ENCODE measurements at places on chromosomes 6 and 20.

DNA sequence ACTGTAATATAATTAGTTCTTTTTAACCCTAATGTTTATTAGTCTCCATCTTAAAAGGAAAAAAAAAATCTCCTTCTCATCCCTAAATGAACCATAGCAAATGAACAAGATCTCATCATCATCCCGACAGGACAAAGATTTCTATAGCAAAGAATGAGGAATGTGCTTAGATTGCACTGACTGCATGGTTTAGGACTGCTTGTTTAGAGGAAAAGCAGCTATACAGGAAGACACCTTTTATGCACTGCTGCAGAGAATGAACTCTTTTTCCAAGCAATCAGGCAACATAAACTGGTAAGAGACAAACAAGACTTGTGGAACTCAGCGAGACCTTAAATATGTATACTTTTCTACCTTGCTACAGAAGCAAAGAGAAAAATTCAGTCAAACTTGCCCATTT is 26.8 kb downstream of the CSNK2A1 start:
- no peak overlapping the region for H3K4me3 ChIP-seq
- H3K4me1 ChIP-seq = peaks cover 20% of the 10 kb centered on the region
- no peak for ATAC-seq
- no peaks in the 10 kb centered on the region for H3K27me3 ChIP-seq
- H3K36me3 ChIP-seq = peaks cover 77% of the 10 kb centered on the region

- H3K27ac ChIP-seq = no peak overlapping the region
- H3K27me3 ChIP-seq = peaks cover 20% of the 10 kb centered on the region
- H3K4me3 ChIP-seq = no peak overlapping the region
- no peaks in the 10 kb centered on the region for H3K36me3 ChIP-seq
- ATAC-seq = no peak
- no peaks in the 10 kb centered on the region for H3K4me1 ChIP-seq
Measured at GRCh38 chr20:38253571-38253970, 7.0 kb downstream of the KIAA1755 start.

DNA sequence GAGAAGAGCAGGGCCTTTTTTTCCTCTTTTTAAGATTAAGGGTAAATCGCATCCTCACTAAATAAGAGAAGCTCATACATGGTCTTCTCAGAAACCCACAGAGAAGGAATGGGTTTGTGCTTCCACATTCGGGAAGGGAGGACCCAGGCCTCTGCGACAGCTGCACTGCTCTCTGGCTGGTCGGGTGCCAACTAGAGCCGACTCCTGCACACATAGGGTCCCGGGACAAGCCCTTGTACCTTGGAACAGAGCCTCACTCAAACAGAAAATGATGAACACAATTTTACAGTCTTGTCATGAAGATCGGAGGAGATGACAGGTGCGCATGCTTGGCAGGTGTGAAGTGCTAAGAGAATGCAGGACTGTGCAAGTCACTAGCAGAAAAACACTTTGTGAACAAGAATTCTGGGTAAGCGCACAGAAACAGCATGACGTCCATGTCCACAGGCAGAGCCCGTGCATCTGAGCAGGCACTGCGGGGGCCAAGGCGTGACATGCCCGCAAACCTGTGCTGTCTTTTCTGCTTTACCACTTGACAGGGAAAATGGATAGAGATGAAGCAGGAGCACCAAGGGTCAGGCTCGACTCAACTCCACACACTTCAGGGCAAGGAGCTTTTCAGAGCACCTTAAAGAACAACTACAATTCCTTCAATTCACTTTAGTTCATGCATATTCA is 101.0 kb upstream of the MPC1 start:
- no peak for ATAC-seq
- H3K36me3 ChIP-seq = no peaks in the 10 kb centered on the region
- H3K27ac ChIP-seq = no peak overlapping the region
- H3K4me1 ChIP-seq = peaks cover 13% of the 10 kb centered on the region
- H3K4me3 ChIP-seq = no peak overlapping the region

DNA sequence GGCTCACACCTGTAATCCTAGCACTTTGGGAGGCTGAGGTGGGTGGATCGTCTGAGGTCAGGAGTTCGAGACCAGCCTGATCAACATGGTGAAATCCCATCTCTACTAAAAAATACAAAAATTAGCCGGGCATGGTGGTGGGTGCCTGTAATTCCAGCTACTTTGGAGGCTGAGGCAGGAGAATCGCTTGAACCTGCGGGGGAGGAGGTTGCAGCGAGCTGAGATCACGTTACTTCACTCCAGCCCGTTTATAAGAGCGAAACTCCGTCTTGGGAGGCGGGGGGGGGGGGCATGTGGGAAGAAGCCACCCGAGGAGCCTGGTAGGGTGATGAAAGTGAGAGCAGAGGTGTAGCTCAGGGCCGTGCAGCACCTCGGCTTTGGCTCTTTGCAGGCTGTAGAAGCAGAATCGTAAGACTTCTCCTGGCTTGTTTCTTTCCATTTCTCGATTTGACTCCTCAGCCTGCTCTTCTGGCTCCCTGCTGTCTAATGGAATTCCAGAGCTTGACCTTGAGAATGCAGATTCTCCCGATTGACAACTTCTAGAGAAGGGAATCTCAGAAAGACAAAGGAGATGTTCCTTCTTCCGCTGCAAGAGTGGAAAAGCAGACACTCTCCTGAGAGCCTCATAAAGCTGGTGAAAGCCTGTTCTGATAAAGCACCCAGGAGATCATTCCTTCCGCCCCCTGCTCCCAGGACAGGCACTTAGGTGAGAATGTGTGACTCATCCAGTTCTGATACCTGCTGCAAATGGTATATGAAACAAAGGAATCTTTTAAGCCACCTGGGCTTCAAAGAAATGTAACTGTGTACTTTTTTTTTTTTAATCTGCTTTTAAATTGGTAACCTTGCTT is 26.0 kb upstream of the PPP1R16B start:
- H3K4me1 ChIP-seq = peaks cover 6% of the 10 kb centered on the region
- H3K27me3 ChIP-seq = no peaks in the 10 kb centered on the region
- H3K36me3 ChIP-seq = peaks cover 17% of the 10 kb centered on the region
- peak; percentile 58 for ATAC-seq
- H3K27ac ChIP-seq = no peak overlapping the region

- no peak overlapping the region for H3K27ac ChIP-seq
- no peaks in the 10 kb centered on the region for H3K4me1 ChIP-seq
- no peaks in the 10 kb centered on the region for H3K36me3 ChIP-seq
- H3K4me3 ChIP-seq = peak overlapping the region; percentile 29
- peaks cover 37% of the 10 kb centered on the region for H3K27me3 ChIP-seq
- ATAC-seq = peak; percentile 29
Measured at GRCh38 chr6:5084360-5084780, 771 bp upstream of the PPP1R3G start.

GRCh38 chr6:125888989-125889656 is 67.4 kb upstream of the HINT3 start:
- H3K36me3 ChIP-seq = peaks cover 85% of the 10 kb centered on the region
- peaks cover 5% of the 10 kb centered on the region for H3K4me1 ChIP-seq
- no peaks in the 10 kb centered on the region for H3K27me3 ChIP-seq
- no peak overlapping the region for H3K4me3 ChIP-seq

GRCh38 chr6:27772261-27773001 is 139.8 kb downstream of the OR2B2 start:
- H3K27me3 ChIP-seq = peaks cover 5% of the 10 kb centered on the region
- H3K4me1 ChIP-seq = no peaks in the 10 kb centered on the region
- peaks cover 2% of the 10 kb centered on the region for H3K36me3 ChIP-seq
- peak overlapping the region; percentile 14 for H3K27ac ChIP-seq
- peak overlapping the region; percentile 51 for H3K4me3 ChIP-seq
- ATAC-seq = peak; percentile 98

- H3K27me3 ChIP-seq = peaks cover 6% of the 10 kb centered on the region
- H3K4me1 ChIP-seq = peaks cover 7% of the 10 kb centered on the region
- ATAC-seq = no peak
- H3K27ac ChIP-seq = no peak overlapping the region
- H3K4me3 ChIP-seq = no peak overlapping the region
- H3K36me3 ChIP-seq = no peaks in the 10 kb centered on the region
Measured at GRCh38 chr6:31116661-31117385, 2.2 kb downstream of the PSORS1C1 start.

- peak; percentile 84 for ATAC-seq
- no peaks in the 10 kb centered on the region for H3K36me3 ChIP-seq
- H3K27ac ChIP-seq = peak overlapping the region; percentile 10
- H3K4me3 ChIP-seq = no peak overlapping the region
Measured at GRCh38 chr6:137283940-137284810, 65.0 kb upstream of the IFNGR1 start.

- no peak overlapping the region for H3K27ac ChIP-seq
- H3K36me3 ChIP-seq = peaks cover 5% of the 10 kb centered on the region
- H3K4me1 ChIP-seq = no peaks in the 10 kb centered on the region
- peak overlapping the region; percentile 38 for H3K4me3 ChIP-seq
- peaks cover 53% of the 10 kb centered on the region for H3K27me3 ChIP-seq
Measured at GRCh38 chr6:84763886-84764331, 489 bp downstream of the TBX18 start.

GRCh38 chr20:36644706-36645095 is 1.3 kb downstream of the SLA2 start:
- no peaks in the 10 kb centered on the region for H3K27me3 ChIP-seq
- peaks cover 56% of the 10 kb centered on the region for H3K36me3 ChIP-seq
- peak overlapping the region; percentile 98 for H3K27ac ChIP-seq
- peaks cover 15% of the 10 kb centered on the region for H3K4me1 ChIP-seq
- peak; percentile 66 for ATAC-seq

- peaks cover 16% of the 10 kb centered on the region for H3K4me1 ChIP-seq
- ATAC-seq = peak; percentile 94
- no peak overlapping the region for H3K4me3 ChIP-seq
- H3K36me3 ChIP-seq = no peaks in the 10 kb centered on the region
- H3K27ac ChIP-seq = no peak overlapping the region
Measured at GRCh38 chr20:3101737-3102574, 17.4 kb upstream of the AVP start.

GRCh38 chr6:130417951-130418350 is 52.1 kb downstream of the TMEM200A start:
- H3K27me3 ChIP-seq = no peaks in the 10 kb centered on the region
- H3K4me3 ChIP-seq = no peak overlapping the region
- no peak overlapping the region for H3K27ac ChIP-seq
- no peak for ATAC-seq

DNA sequence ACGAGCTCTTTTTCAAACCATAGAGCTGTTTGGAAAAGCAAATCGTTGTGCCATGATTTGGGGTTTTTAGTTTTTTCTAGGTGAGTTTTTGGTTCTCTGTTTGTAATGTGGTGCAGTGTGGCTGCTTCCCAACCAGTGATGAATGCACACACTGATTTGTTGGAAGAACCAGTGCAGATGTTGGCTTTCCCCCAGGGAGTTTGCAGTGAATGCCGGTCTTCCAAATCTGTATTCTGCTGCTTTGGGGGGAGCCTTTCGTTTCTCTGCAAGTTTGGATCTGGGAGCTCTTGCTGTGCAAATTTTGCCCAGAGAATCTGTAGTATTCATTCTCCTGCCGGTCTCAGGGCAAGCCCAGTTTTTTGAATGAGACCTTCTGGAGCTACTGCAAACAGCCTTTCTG is 14.5 kb downstream of the HECA start:
- H3K27me3 ChIP-seq = no peaks in the 10 kb centered on the region
- ATAC-seq = no peak
- peaks cover 79% of the 10 kb centered on the region for H3K4me1 ChIP-seq
- H3K27ac ChIP-seq = peak overlapping the region; percentile 97
- H3K36me3 ChIP-seq = peaks cover 83% of the 10 kb centered on the region

GRCh38 chr6:78844899-78845298 is 22.5 kb upstream of the IRAK1BP1 start:
- no peaks in the 10 kb centered on the region for H3K27me3 ChIP-seq
- no peak overlapping the region for H3K27ac ChIP-seq
- no peaks in the 10 kb centered on the region for H3K36me3 ChIP-seq
- no peaks in the 10 kb centered on the region for H3K4me1 ChIP-seq
- no peak overlapping the region for H3K4me3 ChIP-seq
- ATAC-seq = no peak

DNA sequence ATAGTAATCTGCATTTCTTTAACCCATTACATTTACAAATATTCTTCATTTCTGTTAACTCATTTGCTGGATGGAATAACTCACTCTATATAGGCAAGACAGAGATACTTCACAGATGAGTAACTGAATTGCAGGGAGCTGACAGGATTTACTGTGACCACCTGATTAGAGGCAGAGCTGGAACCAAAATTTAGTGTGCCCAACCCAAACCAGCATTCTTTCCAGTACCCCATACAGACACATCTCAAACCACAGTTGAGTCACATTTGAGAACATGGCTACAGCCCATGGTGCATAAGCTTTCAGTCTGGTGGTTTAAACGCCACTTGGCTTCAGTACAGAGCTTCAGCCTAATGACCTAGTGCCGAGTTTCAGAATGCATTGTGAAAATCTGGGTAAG is 138.4 kb upstream of the TENT5A start:
- no peak overlapping the region for H3K4me3 ChIP-seq
- no peak overlapping the region for H3K27ac ChIP-seq
- H3K36me3 ChIP-seq = no peaks in the 10 kb centered on the region
- no peaks in the 10 kb centered on the region for H3K4me1 ChIP-seq
- H3K27me3 ChIP-seq = peaks cover 3% of the 10 kb centered on the region

GRCh38 chr6:108707328-108707976 is 140.8 kb upstream of the ARMC2 start:
- no peaks in the 10 kb centered on the region for H3K4me1 ChIP-seq
- H3K36me3 ChIP-seq = no peaks in the 10 kb centered on the region
- H3K27me3 ChIP-seq = no peaks in the 10 kb centered on the region
- no peak overlapping the region for H3K4me3 ChIP-seq

DNA sequence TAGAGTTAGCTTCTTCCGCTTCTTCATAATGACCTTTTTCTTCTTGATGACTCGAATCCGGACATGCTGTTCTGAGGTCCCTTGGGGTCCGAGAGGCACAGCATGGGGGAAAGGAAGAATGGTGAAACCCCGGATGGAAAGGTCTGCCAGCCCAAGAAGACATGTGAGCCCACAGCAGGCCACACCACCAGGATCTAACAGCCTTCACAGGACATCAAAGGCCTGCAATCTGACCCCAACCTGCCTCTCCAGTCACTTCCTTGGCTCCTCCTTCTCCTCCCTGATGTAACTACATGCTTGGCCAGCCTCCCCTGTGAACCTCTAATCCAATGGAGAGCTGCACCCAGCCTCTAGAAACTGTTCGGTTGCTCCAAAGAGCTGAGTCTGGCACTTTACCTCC is 1.6 kb downstream of the CPXM1 start:
- peaks cover 21% of the 10 kb centered on the region for H3K4me1 ChIP-seq
- ATAC-seq = no peak
- H3K27me3 ChIP-seq = peaks cover 46% of the 10 kb centered on the region
- no peaks in the 10 kb centered on the region for H3K36me3 ChIP-seq

DNA sequence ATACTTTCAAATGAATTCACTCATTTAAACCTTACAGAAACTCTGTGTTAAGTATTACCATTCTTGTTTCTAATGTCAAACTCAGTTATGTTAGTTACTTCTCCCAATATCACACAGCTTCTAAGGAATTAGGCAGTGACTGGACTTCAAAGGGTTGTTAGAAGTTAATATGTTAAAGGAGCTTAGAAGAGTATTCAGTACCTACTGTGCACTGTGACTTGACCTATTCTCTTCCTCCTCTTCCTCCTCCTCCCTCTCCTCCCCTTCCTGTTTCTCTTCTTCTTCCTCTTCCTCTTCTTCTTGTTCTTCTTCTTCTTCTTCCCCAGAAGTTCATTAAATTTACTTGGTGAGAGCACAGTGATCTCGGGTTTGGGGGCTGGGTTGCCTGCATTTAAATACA is 325.6 kb upstream of the SLC35B3 start:
- no peak overlapping the region for H3K27ac ChIP-seq
- H3K4me1 ChIP-seq = no peaks in the 10 kb centered on the region
- no peak overlapping the region for H3K4me3 ChIP-seq

- H3K36me3 ChIP-seq = no peaks in the 10 kb centered on the region
- H3K27ac ChIP-seq = peak overlapping the region; percentile 90
- peak overlapping the region; percentile 58 for H3K4me3 ChIP-seq
- ATAC-seq = peak; percentile 90
- H3K27me3 ChIP-seq = peaks cover 34% of the 10 kb centered on the region
Measured at GRCh38 chr20:50980071-50980681, 21.6 kb downstream of the MOCS3 start.

- H3K36me3 ChIP-seq = no peaks in the 10 kb centered on the region
- no peaks in the 10 kb centered on the region for H3K4me1 ChIP-seq
- no peak overlapping the region for H3K4me3 ChIP-seq
- H3K27ac ChIP-seq = no peak overlapping the region
- peaks cover 9% of the 10 kb centered on the region for H3K27me3 ChIP-seq
Measured at GRCh38 chr6:134021396-134022122, 30.9 kb downstream of the SLC2A12 start.

Measured in activated T-helper 17 cell treated with anti-CD3 and anti-CD28 coated beads, Interleukin-2, amount 50 U/mL, for 72 hours (primary cell).